ENCODE measurements at places on chromosomes 3 and 15. TPM values are rescaled to one million over a fixed set of nuclear protein-coding genes. Genes with fewer than 3 reads are reported as not detected.

The RHCG gene
- total RNA-seq: not detected

The STXBP5L gene
- not detected for total RNA-seq

The DET1 gene
- total RNA-seq: 6.5 TPM

The EMC7 gene
- total RNA-seq: 65.1 TPM

The TCF12 gene
- total RNA-seq: 46.5 TPM

The CYP8B1 gene
- not detected for total RNA-seq

The RNU5B-1 gene
- 25.8 TPM for total RNA-seq

The AHSG gene
- not detected for total RNA-seq

The RTP1 gene
- total RNA-seq: not detected

The LRTM1 gene
- total RNA-seq: not detected

All from Right ventricle myocardium inferior (tissue), 1 donor.